ENCODE measurements at places on chromosomes 3 and 15.

- DNase-seq = no peak
These were observed 136.4 kb downstream of the SST start for GRCh38 chr3:187533797-187534196.

- no peak for DNase-seq
These were observed 53.8 kb upstream of the SENP5 start for GRCh38 chr3:196813903-196814302.

DNA sequence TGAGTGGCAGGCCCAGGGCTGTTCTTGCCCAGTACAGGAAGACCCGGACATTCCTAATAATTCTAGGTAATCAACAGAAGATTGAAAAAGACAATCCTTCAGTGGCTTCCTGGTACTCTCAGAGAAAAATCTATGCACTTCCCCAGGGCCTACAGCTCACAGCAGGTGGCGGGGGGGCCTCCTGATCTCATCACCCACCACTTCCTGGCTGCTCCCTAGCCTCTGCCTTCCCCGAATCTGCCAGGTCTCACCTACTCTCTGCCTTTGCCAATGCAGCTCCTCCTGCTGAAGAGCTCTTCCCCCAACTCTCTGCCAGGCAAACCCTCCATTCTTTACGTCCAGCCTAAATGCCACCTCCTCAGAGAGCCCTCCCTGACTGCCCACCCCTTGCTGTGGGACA lies 37.5 kb downstream of the EHD4 start:
- DNase-seq = no peak

GRCh38 chr3:67176396-67176795 lies 178.3 kb downstream of the KBTBD8 start:
- no peak for DNase-seq

DNA sequence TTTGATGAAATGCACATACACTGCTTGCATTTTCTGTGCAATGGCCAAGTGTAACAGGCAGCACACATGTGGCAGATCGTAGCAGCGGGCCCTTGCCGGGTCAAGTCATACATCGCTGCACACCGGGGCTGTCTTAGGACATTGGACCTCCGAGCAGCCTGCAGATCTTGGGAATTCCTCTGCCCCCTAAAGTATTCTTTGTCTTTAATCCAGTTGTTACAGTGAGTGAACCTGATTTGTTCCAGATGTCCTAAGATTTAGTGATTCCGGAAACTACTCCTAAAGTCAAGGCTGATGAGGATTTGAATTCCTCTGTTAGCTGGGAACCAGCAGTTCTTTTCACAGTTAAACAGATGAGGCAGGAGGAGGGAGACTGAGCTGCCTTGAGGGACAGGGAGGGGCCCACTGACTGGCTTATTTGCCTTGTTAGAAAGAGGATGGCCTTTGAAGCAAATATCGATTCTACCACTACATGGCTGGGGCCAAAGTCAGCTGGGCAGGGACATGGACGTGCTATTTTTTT lies 190.7 kb upstream of the CTDSPL start:
- no peak for DNase-seq

- no peak for DNase-seq
These were observed 691.4 kb downstream of the ZBBX start for GRCh38 chr3:166688665-166689064.

DNA sequence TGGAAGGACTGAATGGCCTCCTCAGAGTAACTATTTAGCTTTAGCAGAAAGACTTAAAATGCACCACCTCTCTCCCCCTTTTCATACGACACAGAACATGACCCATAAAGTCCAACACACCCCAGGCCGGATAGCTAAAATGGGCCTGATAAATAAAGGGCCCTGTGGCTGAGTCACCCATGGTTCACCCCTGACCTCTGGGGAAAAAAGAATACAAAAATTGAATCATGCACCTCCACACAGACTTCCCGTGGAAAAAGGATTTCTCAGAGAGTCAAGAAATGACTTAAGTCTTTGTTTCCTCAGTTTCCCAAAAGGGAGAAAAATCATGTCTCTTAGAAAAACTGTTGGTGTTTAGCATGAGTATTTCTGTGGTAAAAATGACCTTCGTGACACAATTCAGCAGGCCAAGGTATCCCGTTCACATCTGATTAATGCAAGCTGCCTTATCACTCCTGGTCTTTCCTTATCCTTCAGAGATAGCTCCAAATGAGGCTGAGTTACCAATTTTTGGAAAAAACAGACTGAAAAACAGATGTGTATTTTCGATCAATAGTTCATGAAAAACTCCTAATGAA lies 34.0 kb upstream of the ARHGEF3 start:
- DNase-seq = no peak

- no peak for DNase-seq
These were observed 307.7 kb upstream of the SEMA6D start for GRCh38 chr15:47409600-47409999.

DNA sequence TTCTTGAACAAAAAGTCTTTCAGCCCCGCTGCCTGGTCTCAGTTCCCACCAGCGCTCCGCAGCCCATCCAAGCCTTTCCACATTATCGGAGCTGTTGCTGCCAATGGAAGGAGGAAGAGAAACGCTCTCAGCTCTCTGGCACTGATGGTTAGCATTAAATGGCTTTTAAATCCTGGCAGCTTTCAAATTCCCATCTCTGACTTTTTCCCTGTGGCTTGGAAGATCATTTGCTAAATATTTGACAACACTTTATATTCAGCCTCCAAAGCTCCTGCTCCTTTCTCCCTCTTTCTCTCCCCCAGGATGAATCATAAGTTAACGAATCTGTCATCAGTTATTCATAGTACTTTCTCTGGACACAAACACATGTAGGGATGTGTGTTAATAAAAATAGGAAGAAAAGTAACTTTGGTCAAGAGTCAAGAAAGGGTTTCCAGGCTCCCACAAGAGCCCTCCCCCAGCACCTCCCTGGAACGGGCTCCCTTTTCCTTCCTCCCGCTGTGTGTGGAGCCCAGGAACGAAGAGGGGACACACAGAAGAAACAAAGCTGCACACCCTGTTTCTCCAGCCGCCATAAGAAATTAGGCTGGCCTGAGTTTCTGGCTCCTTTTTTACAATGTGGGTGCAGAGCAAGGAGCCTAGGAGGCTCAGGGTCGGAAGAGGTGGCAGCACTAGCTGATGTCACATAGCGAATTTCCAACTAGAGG lies 47.6 kb upstream of the TSEN2 start:
- peak; percentile 8 for DNase-seq

DNA sequence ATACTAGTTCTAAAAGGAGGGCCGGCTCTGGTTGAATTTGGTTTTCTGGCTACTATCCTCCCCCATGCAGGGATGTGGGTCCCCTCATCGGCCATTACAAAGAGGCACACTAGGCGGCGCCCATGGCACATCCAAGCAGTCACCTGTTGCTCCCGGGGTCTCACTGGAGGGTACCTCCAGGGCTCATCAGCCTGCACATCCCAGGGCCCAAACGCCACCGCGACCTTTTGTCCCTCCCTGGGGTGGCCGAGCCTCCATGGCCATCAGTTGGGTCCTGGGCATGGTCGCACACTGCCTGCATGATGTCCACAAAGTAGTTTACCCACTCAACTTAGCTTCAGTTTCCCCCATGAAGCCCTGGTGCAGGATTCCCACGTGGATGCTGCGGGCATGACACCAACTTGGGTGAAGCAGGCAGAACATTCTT lies 28.3 kb downstream of the IDH3A start:
- DNase-seq = no peak

DNA sequence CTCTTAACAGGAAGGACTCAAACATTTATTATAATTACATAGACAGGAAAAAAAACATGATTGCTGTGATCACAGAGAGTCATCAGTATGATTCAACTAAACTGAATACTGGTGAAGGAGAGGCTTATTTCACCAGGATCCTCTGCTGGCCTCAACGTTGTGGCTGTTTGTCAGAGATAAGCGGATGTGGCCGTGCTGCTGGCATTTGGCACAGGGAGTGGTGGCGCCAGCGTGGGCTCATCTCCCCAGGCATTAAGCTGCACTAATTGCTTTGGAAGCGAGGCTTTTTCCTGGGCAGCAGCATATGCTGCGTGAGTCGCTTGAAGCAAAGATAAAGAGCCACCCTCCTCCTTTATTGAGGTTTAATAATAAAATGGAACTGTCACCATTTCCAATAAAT lies 306.7 kb downstream of the LRTM1 start:
- DNase-seq = no peak

- no peak for DNase-seq
These were observed 111.2 kb downstream of the GMPS start for GRCh38 chr3:155981669-155982068.

DNA sequence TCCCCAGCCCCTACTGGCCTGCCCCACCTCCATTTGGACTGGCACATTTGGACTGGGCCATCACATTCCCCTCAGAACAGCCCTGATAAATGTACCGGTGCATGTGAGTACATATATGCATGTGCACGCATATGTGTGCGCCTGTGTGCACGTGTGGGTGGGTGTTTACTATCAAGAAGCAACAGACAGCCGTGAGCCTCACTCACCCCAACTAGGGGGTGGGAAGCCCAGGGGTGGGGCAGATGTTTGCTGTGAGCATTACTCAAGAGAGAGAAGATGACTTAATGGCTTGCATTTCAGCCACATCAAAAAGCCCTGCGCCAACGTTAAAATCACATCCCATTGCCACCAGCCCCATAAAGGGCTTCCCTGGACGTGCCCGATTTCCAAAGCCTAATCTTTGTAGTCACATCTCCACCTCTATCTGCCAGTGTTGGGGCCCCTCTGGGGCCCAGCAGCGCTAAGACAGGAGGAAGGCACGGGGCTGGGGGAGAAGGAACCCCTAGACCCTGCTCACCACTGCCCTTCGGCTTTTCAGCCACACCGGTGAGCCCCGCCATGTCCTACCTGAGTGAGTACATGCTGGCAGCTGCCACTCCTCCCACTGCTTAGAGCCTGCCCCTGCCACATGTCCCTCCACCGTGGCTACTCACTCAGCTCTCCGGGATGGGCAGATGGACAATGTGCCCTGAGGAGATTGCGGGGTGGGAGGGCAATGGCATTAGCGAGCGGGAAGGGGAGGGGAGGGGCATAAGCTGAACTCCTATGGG lies 10.9 kb downstream of the ITIH3 start:
- DNase-seq = no peak

GRCh38 chr3:195911041-195911945 lies 2.9 kb upstream of the TNK2 start:
- DNase-seq = no peak

DNA sequence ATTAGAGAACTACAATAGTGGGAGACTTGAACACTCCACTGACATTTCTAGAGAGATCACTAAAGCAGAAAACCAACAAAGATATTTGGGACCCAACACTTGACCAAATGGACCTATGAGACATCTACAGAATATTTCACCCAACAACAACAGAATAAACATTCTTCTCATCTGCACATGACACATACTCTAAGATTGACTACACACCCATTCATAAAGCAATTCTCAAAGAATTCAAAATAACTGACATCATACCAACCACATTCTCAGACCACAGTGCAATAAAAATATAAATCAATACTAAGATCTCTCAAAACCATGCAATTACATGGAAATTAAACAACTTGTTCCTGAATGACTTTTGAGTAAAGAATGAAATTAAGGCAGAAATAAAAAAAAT lies 473.7 kb downstream of the LPP start:
- DNase-seq = peak; percentile 86

All from AG09309 (cell line).